ENCODE measurements at places on chromosomes 2 and 18.

DNA sequence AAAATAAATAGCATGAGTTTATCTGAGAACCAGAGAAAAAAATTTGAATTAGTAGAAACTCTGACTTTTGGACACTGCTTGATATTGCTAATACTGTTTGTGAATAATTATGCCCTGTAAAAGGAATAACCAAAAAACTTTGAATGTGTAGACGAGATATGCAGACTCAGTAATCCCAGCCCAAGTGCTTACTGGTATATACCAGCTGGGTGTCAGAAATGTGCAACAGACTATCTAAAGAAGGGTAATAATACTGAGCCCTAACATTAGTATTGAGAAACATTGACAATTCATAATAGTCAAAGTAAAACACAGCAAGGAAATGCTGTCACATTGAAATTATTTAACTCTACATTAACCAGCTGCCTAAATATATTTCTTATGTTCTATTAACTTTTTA is 60.5 kb upstream of the ZC3H15 start:
- DNase-seq: no peak

- DNase-seq: no peak
Observed at GRCh38 chr2:207768866-207769596, 675 bp downstream of the FZD5 start.

DNA sequence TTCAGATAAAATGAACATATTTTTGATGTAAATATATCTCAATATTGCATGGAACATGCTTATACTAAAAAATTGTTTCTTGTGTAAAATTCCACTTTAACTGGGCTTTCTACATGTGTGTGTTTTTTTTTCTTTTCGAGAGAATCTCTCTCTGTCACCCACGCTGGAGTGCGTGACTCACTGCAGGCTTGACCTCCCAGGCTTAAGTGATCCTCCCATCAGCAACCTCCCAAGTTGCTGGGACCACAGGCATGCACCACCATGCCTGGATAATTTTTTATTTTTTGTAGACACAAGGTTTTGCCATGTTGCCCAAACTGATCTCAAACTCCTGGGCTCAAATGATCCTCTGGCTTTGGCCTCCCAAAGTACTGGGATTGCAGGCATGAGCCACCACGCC is 254.6 kb downstream of the LOXHD1 start:
- no peak for DNase-seq

DNA sequence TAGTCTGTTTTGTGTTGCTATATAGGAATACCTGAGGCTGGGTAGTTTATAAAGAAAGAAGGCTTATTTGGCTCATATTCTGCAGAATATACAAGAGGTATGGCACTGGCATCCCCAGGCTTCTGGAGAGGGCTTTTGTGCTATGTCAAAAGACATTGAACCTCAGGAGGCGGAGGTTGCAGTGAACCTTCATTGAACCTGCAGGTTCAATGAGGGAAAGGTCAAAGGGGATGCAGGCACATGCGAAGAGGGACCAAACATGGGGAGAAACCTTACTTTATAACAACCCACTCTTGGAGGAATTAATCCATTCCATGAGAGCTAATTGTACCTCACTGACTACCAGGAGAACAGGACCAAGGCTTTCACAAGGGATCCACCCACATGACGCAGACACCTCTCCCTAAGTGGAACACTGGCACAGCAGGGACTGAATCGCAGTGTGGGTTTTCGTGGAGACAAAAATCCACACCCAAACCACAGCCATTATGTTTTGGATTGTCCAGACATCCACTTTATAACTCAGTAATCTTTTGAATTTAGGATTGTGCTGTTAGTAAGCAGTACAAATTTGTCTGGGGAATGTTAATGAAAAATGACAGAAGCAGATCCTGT is 4.1 kb upstream of the SERPINB8 start:
- DNase-seq: no peak
